Neural crest cell (in vitro differentiated cells): ENCODE measurements at places on chromosomes 11 and 22.

- H3K27me3 ChIP-seq: no peaks in the 10 kb centered on the region
- H3K4me1 ChIP-seq: peaks cover 17% of the 10 kb centered on the region
- H3K36me3 ChIP-seq: no peaks in the 10 kb centered on the region
- no peak overlapping the region for H3K27ac ChIP-seq
Observed at GRCh38 chr11:116171271-116172140, 601.3 kb downstream of the BUD13 start.

- H3K4me3 ChIP-seq: peak overlapping the region; percentile 11
- peaks cover 35% of the 10 kb centered on the region for H3K36me3 ChIP-seq
- no peak for DNase-seq
- no peak overlapping the region for H3K27ac ChIP-seq
Observed at GRCh38 chr11:61839742-61840141, 11.6 kb downstream of the FADS2 start.

DNA sequence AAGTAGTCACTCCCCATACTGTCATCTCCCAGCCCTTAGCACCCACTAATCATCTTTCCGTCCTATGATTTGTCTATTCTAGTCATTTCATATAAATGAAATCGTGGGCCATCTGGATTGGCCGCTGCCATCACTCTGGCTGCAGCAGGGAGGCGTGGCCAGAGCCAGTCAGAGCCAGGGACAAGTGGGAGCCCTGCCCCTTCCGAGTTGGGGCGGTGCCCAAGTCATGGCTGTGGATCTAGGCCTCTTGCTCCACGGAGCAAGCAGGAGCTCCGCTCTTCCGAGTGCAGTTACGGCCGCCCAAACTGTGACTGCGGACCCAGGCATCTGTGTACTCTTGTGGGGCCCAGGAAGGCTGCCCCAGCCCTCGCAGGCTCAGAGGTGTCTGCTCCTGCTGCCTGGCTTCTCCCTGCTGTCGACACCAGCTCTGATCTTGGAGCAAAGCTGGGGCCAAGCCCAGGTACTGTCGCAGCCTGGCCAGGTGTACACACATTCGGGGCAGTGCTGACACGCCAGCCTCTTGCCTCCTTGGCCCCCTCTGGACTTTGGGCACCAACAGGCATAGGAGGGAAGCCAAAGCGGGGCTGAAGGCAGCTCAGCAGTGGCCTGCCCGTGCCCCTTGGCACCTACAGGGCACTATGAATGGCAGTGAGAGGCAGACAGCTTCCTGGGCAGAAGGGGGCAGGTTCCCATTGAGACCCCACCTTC is 8.4 kb downstream of the MRPL48 start:
- H3K36me3 ChIP-seq: peaks cover 2% of the 10 kb centered on the region
- H3K4me1 ChIP-seq: no peaks in the 10 kb centered on the region
- no peak overlapping the region for H3K27ac ChIP-seq
- DNase-seq: no peak
- H3K4me3 ChIP-seq: no peak overlapping the region

- no peaks in the 10 kb centered on the region for H3K4me1 ChIP-seq
- H3K27ac ChIP-seq: peak overlapping the region; percentile 71
- H3K27me3 ChIP-seq: no peaks in the 10 kb centered on the region
- no peak for DNase-seq
Observed at GRCh38 chr11:1226226-1226985, 3.5 kb downstream of the MUC5B start.

GRCh38 chr11:10418259-10418949 is 36.7 kb upstream of the AMPD3 start:
- H3K36me3 ChIP-seq: peaks cover 6% of the 10 kb centered on the region
- no peak for DNase-seq
- H3K4me3 ChIP-seq: no peak overlapping the region

- H3K4me3 ChIP-seq: no peak overlapping the region
- no peak for DNase-seq
- no peaks in the 10 kb centered on the region for H3K4me1 ChIP-seq
- no peak overlapping the region for H3K27ac ChIP-seq
Observed at GRCh38 chr11:73453562-73453961, 77.4 kb downstream of the RELT start.

GRCh38 chr11:6925636-6926207 is 504 bp upstream of the ZNF215 start:
- peak; percentile 7 for DNase-seq
- H3K36me3 ChIP-seq: no peaks in the 10 kb centered on the region
- H3K4me1 ChIP-seq: peaks cover 32% of the 10 kb centered on the region
- H3K27me3 ChIP-seq: no peaks in the 10 kb centered on the region
- H3K27ac ChIP-seq: peak overlapping the region; percentile 94
- peak overlapping the region; percentile 98 for H3K4me3 ChIP-seq

DNA sequence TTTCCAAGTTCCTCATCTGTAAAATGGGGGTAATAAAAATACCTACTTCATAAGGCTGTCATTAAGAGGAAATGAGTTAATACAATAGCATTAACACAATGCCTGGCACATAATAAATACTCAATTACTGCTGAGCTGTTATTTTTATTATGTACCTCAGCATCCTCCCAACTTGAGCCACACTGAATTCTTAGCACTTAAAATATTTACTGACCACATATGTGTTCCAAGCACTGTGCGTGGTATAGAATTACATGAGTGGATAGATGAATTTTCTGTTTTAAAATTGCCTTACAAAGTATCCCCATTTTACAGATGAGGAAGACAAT is 139.0 kb upstream of the TIMP3 start:
- H3K36me3 ChIP-seq: no peaks in the 10 kb centered on the region
- no peak overlapping the region for H3K27ac ChIP-seq
- no peaks in the 10 kb centered on the region for H3K27me3 ChIP-seq
- peaks cover 28% of the 10 kb centered on the region for H3K4me1 ChIP-seq
- H3K4me3 ChIP-seq: no peak overlapping the region

GRCh38 chr11:19879307-19880087 is 166.9 kb downstream of the NAV2 start:
- DNase-seq: no peak
- peak overlapping the region; percentile 92 for H3K27ac ChIP-seq
- peaks cover 26% of the 10 kb centered on the region for H3K4me1 ChIP-seq
- H3K27me3 ChIP-seq: no peaks in the 10 kb centered on the region
- no peak overlapping the region for H3K4me3 ChIP-seq

DNA sequence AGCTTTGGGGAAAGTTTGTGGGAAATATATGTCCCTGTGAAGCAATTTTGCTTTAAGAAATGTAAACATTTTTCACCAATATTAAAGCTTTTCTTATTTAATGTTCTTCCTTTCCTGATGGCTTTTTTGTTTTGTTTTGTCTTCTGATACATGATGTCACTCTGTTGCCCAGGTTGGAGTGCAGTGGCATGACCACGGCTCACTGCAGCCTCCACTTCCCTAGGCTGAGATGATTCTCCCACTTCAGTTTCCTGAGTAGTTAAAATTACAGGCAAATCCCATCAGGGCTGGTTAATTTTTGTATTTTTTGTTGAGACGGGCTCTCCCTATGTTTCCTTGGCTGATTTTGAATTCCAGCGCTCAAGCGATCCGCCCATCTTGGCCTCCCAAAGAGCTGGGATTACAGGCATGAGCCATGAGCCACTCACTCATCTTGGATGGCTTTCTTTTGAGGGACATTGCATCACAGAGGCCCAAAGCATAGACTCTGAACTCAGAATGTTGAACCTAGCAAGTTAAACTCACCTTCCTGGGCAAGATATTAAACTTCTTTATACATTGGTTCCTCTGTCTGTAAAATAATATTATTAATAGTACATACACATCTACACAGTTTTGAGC is 651 bp upstream of the CARD16 start:
- no peak overlapping the region for H3K27ac ChIP-seq
- no peak for DNase-seq
- no peaks in the 10 kb centered on the region for H3K4me1 ChIP-seq

DNA sequence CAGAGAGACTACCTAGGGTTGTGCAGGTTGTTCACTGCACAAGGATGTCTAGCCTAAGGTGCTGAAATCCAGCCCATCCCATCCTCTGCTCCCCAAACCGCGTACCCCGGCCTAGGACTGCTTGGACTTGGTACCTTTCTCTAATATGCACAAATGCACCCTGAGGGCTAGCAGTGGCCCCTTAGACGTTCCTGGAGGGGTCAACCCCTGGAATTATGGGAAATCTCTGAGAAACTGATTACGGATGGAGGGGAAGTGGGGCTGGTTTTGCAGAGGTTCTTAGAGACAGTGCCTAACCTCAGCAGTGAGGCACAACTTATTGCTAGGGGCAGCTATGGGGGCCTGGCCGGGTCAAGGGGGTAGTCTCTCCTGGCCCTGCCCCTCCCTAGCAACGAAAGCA is 2.5 kb downstream of the C11orf68 start:
- H3K27ac ChIP-seq: no peak overlapping the region
- peak overlapping the region; percentile 89 for H3K4me3 ChIP-seq
- DNase-seq: no peak
- peaks cover 34% of the 10 kb centered on the region for H3K4me1 ChIP-seq

GRCh38 chr22:36405671-36406538 is 18.1 kb upstream of the MYH9 start:
- no peaks in the 10 kb centered on the region for H3K36me3 ChIP-seq
- no peaks in the 10 kb centered on the region for H3K27me3 ChIP-seq
- H3K27ac ChIP-seq: no peak overlapping the region
- no peak for DNase-seq

- H3K27me3 ChIP-seq: peaks cover 80% of the 10 kb centered on the region
- DNase-seq: no peak
- H3K4me3 ChIP-seq: no peak overlapping the region
- no peaks in the 10 kb centered on the region for H3K36me3 ChIP-seq
- H3K27ac ChIP-seq: no peak overlapping the region
Observed at GRCh38 chr22:22825213-22825593, 62.4 kb upstream of the IGLL5 start.

DNA sequence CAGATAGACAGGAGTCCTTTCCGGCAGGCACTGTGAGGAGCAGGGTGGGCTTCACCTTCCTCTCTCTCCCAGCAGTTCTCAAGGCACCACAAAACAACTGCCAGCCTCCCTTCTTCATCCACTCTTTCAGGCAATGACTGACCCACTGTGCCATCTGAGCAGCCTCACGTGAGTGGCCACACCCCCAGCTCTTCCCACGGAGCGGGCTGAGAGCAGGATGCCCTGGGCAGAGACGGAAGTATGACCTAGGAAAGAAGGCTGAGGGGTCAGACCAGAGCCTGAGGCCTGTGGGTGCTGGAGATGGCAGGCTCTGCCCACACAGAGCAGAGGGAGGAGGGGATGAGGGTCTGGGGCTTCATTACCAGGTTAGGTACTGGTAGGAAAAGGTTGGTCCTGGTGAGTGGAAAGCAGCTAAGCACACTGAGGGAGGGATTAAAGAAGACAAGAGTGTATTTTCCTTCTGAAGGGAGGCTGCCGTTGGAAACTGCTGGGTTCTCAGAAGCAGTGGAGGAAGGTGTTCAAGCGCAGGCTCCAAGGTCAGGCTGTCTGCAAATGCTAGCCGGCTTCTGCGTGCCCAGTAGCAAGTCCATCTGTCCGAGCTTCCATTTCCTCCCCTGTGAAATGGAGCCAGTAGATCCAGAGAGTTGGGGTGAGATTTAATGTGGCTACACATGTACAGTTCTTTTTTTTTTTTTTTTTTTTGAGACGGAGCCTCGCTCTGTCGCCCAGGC is 4.6 kb downstream of the NLRP6 start:
- DNase-seq: no peak
- no peak overlapping the region for H3K4me3 ChIP-seq
- H3K4me1 ChIP-seq: peaks cover 16% of the 10 kb centered on the region
- no peaks in the 10 kb centered on the region for H3K36me3 ChIP-seq
- peaks cover 7% of the 10 kb centered on the region for H3K27me3 ChIP-seq
- peak overlapping the region; percentile 83 for H3K27ac ChIP-seq

GRCh38 chr11:7494086-7494745 is 8.9 kb downstream of the OLFML1 start:
- no peaks in the 10 kb centered on the region for H3K36me3 ChIP-seq
- H3K27ac ChIP-seq: peak overlapping the region; percentile 16
- no peak for DNase-seq
- no peak overlapping the region for H3K4me3 ChIP-seq
- no peaks in the 10 kb centered on the region for H3K27me3 ChIP-seq

GRCh38 chr22:30978304-30978962 is 9.4 kb downstream of the TUG1 start:
- no peak overlapping the region for H3K4me3 ChIP-seq
- H3K27me3 ChIP-seq: no peaks in the 10 kb centered on the region
- no peak for DNase-seq
- H3K4me1 ChIP-seq: no peaks in the 10 kb centered on the region
- no peak overlapping the region for H3K27ac ChIP-seq
- peaks cover 86% of the 10 kb centered on the region for H3K36me3 ChIP-seq

GRCh38 chr11:35118906-35119305 is 20.1 kb upstream of the CD44 start:
- H3K4me1 ChIP-seq: no peaks in the 10 kb centered on the region
- H3K36me3 ChIP-seq: no peaks in the 10 kb centered on the region
- peaks cover 48% of the 10 kb centered on the region for H3K27me3 ChIP-seq
- DNase-seq: no peak
- H3K4me3 ChIP-seq: no peak overlapping the region

DNA sequence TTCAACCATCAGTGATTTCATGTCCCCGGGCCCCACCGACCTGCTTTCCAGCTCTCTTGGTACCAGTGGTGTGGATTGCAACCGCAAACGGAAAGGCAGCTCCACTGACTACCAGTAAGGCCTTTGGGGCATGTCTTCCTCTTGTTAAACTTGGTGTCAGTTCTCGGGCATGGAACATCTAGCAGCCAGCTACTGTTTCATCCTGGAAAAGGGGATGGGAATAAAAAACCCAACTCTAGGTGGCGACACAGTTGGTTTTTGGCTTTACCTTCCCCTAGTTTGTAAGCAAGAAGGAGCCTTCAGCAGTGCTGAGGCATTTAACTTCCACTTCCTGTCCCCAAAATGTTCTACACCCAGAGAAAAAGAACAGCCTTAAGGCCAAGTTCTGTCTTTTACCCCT is 76.7 kb downstream of the BMAL1 start:
- DNase-seq: no peak
- H3K27me3 ChIP-seq: no peaks in the 10 kb centered on the region
- no peaks in the 10 kb centered on the region for H3K36me3 ChIP-seq
- no peak overlapping the region for H3K4me3 ChIP-seq
- H3K27ac ChIP-seq: no peak overlapping the region
- H3K4me1 ChIP-seq: peaks cover 14% of the 10 kb centered on the region

DNA sequence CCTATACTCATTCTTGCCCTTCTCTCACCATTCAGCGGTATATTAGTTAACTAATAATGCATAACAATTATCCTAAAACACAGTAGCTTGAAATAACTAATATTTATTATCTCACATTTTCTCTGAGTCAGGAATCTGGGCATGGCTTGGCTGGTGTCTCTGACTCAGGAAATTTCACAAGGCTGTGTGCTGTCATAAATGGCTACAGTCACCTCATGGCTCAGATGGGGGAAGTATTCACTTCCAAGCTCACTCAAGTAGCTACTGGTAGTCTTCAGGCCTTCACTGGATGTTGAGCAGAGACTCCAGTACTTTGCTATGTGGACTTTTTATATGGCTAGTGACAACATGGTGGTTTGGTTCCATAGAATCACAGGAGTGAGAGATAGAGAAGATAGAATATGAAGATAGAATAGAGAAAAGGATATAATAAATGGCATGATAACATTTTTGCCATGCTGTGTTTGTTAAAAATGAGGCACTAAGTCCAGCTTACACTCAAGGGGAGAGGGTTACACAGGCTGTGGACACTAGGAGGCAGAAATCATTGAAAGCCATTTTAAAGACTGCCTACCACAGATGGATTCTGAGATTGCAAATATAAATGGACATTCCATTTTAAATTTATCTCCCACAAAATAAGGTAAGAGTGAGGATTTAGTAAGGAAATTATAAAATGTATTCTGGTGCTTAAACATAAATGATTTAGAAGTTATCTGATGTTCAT is 997.8 kb upstream of the CHORDC1 start:
- no peak overlapping the region for H3K27ac ChIP-seq
- no peaks in the 10 kb centered on the region for H3K4me1 ChIP-seq
- no peaks in the 10 kb centered on the region for H3K27me3 ChIP-seq
- H3K36me3 ChIP-seq: no peaks in the 10 kb centered on the region
- no peak overlapping the region for H3K4me3 ChIP-seq
- DNase-seq: no peak
